ENCODE measurements at places on chromosomes 4 and X. TPM values are rescaled to one million over a fixed set of nuclear protein-coding genes. Genes with fewer than 3 reads are reported as not detected.

The HELT gene
- not detected for polyA plus RNA-seq

DNA sequence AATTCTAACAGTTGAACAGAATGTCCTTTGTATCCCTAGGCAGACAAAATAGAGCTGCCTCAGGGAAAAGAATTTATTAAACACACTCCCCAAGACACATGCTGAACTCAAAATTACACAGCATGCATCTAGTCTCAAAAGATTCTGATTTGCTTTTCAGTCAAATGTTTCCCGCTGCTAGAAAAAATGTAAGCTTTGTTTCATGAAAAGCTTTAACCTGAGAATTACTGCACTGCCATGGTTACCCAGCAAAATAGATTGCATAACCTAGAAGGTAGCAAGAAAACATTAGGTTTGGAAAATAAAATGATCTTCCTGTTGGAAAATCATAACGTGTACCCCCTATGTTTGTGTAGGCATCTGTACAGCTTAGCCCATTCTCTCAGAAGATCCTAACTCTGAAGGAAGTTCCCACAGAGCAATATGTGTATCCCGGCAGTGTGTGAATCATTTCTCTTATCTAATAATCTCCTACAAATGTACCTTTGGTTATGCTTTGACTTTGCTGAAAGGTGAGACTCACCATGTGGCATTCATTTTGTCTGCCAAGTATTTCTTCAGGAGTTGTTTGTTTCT lies 646.9 kb downstream of the STPG2 start:
- no peak for DNase-seq

DNA sequence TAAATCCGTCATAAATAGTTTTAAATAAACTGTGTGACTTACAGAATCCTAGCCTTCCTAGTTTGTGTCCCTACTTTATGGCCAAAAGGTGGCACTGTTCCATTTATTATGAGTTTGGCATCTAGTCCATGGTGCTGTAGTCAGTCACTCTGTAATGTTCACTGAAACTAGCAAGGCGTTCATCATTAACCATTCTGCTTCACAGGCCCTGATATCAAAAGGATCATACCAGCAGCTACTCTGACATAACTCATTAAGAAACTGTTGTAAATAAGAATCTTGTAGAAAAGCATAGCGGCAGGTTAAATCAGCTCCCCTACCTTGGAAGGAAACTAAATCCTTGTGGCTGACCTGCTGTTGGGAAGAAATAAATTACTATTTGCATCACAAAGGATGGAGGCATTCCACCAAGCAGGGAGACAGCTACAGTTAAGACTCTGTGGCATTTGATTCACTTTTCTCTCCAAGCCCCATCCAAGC lies 919.6 kb upstream of the DIAPH2 start:
- no peak for DNase-seq

The AVPR2 gene
- polyA plus RNA-seq: not detected

DNA sequence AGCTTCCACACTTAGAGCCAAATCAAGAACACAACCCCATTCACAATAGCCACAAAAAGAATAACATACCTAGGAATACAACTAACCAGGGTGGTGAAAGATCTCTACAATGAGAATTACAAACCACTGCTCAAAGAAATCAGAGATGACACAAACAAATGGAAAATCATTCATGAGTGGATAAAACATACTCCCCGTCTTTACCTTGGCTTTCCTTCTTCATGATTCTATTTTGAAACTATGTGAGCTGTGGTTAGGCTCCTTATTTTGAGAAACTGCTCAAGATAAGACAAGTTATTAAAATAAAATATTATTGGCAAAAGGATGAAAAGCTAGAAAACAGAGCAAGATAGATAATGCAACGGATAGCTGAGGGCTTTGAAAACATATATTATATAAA lies 598.1 kb upstream of the FAT1 start:
- no peak for DNase-seq

DNA sequence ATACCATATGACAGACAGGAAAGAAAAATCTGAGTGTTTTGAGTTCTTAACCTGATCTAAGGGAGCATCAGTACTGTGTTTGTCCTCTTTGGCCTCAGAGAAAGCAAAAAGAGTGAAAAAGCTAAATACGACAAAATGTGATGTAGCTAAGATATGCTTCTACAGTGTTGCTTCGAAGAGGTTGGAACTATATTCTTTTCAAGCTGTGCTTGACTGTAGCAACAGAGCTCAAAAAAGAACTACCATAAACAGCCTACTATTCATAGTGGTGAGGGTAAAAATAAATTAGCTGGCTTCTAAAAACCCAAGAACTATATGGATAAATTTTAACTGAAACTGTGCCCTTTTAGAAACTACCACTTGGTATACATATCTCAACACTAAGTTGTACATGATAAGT lies 881.8 kb upstream of the PCDH10 start:
- no peak for DNase-seq

GRCh38 chrX:108516184-108516583 lies 76.5 kb downstream of the COL4A5 start:
- DNase-seq: no peak

The MYOZ2 gene
- polyA plus RNA-seq: 0.17 TPM

The GYG2 gene
- 9.3 TPM for polyA plus RNA-seq

The TCEAL3 gene
- polyA plus RNA-seq: 35.2 TPM

GRCh38 chr4:76723373-76723772 lies 174.6 kb downstream of the SOWAHB start:
- no peak for DNase-seq

The CCNB3 gene
- 0.59 TPM for polyA plus RNA-seq
